Large intestine (tissue), 12 donors: ENCODE measurements at places on chromosomes 5 and 9. TPM values are rescaled to one million over a fixed set of nuclear protein-coding genes. Genes with fewer than 3 reads are reported as not detected.

Gene FAM114A2
- 18.4 TPM for polyA plus RNA-seq

Gene TUSC1
- 13.2 TPM for polyA plus RNA-seq

Gene PCDHB2
- 1.7 TPM for polyA plus RNA-seq

Gene NEUROG1
- polyA plus RNA-seq, result not detected

Gene KIAA1191
- 116 TPM for polyA plus RNA-seq

GRCh38 chr9:128011071-128011817 lies 30.5 kb upstream of the EEIG1 start:
- no peak for DNase-seq

DNA sequence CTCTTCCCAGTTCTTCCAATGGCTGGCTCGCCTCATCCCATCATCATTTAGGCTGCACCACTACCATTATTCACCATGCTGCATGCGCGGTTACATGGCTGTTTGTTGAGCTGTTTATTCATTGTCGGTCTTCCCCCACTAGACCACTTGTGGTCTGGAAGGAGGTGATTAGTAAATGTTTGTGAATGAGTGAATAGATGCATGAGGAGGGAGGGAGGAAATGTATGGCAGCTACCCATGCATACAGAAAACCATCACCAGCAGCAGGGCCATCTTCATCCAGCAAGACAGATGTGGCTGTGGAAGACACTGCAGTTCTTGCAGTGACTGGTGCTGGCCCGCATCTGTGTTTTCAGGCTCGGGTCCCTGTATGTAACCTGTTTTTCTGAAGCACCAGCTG lies 113.3 kb upstream of the SAP30L start:
- DNase-seq, result no peak

GRCh38 chr5:123921193-123921592 lies 409.2 kb downstream of the CSNK1G3 start:
- DNase-seq, result no peak

DNA sequence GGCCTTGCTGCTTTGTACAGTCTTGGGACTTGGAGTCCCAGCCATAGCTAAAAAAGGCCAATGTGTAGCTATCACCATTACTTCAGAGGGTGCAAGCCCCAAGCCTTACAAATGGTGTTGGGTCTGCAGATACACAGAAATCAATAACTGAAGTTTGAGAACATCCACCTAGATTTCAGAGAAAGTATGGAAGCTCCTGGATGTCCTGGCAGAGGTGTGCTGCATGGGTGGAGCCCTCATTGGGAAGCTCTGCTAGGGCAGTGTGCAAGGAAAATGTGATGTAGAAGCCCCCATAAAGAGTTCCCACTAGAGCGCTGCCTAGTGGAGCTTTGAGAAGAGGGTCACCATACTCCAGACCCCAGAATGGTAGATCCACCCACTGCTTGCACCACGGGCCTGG lies 626.7 kb upstream of the COX7C start:
- DNase-seq, result no peak

GRCh38 chr9:115292584-115293279 lies 174.8 kb upstream of the TNC start:
- DNase-seq, result no peak

GRCh38 chr9:13718086-13718485 lies 438.6 kb upstream of the MPDZ start:
- no peak for DNase-seq
